ENCODE measurements at places on chromosomes 3 and 15.
A peak's percentile ranks its signal among the peaks of the same experiment; 100 is the strongest.

DNA sequence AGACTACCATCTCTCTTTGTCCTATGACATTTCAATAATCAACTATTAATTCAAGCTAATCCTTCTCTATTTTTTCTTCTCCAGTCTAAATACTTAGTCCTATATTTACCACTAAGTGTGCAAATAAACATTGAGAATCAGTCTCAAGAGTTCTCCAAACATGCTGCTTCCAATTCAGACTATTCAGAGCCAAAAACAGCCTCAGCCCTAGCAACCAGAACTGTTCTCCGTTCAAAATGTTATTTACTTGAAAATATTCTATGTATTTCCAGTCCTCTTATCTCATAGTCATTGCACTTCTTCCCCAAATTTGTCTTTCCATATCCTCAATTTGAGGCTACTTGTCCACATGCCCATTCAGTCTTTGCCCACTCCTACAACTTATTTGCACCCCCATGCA lies 805.5 kb downstream of the IGSF11 start:
- DNase-seq: no peak

DNA sequence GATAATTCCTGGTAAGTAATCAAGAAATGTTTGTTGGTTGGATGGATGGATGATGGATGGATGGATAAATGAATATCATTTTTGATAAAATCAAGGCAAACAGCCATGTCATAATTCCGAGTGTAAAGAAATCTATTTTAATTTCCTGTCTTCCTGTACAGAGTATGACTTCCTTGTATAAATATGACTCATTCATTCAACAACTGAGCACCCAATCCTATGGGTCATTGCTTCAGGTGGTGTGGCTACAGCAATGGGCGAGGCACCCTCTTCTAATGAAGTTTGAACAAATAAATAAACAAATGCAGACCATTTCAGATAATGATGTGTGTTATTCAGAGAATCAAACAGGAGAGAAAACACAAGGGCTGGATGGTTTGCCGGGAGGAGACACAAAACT lies 198.7 kb downstream of the TNIK start:
- peak; percentile 24 for DNase-seq

- no peak for DNase-seq
Observed at GRCh38 chr15:95957861-95958260, 372.6 kb upstream of the NR2F2 start.

DNA sequence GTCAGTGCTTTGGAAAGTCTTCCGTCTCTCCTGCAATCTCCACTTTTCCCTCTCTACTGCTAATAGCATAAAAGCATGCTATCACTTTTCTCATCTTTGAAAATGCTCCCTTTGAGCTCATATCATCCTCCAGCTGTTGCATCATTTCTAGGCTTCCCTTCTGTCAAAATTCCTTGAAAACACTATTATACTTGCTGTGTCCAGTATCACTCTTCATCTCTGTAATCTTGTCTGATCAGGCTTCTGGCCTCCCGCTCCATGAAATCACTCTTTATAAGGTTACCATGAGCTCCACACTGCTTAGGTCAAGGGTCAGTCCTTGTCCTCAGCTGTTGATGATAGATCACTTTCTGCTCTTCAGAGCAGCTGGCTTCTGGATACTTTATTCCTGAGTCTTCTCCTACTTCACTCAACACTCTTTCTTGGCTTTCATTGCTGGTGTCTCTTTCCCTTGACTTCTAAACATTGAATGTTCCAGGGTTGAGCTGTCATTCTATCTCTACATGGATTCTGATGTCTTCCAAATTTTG lies 50.9 kb upstream of the SPTSSB start:
- DNase-seq: no peak

DNA sequence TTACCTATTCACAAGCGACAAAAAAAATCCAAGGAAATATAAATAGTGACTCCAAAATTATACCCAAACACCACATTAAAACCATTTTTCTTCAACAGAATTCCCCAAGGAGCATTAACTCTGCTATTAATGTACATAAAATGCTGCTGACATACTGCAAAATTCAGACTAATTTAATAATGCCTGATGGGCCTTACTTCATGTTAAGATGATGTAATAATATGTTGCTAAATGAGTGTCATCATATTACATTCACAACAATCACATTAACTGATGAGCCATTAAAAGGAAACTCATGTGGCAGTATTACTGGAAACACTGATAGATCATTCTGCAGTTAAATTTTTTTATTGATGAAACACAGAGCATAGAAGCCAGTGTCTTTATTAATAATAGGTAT lies 204.9 kb upstream of the CGNL1 start:
- DNase-seq: no peak

DNA sequence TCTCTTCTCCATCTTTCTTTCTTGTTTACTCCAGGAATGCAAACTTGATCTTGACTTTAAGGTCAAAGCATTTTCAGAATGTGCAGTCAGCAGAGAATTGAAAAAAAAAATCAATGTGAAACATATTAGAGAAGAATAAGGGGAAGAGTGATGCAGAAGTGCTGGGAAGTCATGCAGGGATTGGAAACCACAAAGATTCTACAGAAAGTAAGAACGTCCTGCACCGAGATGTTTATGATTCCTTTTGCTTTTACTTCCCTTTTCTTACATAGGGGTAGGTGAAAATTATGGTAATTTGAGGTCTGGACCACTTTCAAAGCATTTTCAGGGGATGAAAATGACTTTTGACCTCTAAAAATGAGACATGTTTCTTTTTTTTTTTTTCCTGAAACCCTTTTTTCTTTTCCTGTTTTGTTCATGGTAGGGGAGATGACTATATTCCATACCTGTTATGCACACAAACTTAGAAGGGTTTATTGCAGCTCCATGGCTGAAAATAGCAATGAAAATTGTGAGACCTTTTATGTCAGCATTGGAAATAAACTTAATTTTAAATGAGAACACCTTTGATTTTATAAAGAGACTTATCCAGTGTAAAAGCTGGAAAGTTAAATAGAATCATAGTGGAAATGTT lies 623.5 kb upstream of the TBL1XR1 start:
- DNase-seq: no peak

DNA sequence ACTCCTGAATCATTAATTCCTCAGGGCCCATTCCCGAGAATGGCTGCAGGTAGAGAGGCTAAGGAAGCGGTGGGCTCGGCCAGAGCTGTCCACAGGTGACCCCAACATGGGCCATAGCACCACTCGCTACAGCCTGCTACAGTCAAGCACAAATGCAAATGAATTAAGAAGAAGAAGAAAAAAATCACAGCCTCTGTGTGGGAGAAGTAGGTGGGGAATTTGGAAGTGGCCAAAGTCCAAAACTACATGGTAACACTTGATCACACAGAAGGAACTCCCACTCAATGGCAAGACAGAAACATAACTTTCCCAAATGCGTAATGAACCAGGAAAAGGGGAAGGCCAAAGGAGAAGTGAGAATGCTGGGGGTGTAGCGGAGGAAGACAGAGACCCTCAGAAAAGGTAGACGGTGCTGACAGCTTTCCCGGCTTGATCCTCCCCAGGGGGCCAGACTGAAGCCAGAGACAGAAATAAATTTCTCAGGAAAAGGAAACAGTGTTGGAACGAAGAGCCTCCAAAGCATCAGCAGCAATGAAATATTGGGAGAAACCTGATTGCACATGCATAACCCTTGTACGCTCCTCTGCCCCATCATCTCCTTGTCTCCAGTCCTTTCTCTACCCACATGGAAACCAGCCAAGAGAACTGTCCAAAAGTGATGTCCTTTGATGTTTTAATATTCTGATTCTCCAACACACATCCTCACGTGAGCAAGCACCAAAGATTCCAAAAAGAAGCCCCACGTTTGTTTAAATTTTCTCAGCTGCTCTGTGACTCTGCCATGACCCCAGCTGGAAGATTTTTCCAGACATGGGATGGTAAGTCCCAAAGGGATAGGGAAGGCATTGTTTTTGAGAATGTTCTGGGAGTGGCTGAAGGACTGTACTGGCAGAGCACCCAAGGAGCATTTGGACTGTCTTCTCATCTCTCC lies 107.6 kb downstream of the OXNAD1 start:
- no peak for DNase-seq
